HuH-7 (cell line): ENCODE measurements at places on chromosomes 7 and 10.

DNA sequence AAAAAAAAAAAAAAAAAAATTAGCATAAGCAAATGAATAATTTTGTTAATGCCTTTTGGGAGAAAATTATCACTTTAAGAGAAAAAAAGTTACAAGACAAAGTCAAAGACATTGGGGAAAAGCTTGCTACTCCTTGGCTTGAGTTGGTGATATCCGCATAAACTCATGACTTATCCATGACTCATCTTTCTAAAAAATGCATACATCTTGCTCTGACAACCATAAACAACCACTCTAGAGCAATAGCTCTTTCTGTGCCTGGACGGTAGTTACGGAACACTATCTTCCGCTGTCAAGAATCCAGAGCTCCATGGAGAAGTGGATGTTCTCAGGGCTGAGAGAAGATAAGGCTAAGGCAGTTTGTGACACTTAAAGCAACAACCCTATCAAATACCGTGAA, 281.1 kb upstream of the PFKP start:
- no peak for DNase-seq

DNA sequence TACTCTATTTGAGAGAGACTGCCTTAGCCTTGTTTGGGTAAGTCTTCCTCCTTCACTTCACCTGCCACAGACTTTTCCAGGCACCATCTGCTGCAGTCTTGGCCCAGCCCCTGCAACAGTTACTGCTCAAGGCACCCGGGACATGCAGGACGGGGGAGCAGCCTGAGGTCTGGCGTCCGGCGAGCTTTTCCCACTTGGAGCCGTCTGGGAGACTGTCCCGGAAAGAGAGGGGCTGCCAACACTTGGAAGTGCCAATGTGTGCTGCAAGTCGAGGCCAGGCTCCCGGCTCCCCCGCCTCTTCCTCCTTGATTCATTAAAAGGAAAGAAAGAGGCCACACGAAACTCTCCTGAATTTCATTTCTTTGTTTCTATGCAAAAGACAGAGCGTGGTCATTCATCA, 13.7 kb downstream of the HTRA1 start:
- DNase-seq, result no peak

GRCh38 chr10:47261121-47261520, 38.9 kb upstream of the GDF10 start:
- DNase-seq, result no peak

DNA sequence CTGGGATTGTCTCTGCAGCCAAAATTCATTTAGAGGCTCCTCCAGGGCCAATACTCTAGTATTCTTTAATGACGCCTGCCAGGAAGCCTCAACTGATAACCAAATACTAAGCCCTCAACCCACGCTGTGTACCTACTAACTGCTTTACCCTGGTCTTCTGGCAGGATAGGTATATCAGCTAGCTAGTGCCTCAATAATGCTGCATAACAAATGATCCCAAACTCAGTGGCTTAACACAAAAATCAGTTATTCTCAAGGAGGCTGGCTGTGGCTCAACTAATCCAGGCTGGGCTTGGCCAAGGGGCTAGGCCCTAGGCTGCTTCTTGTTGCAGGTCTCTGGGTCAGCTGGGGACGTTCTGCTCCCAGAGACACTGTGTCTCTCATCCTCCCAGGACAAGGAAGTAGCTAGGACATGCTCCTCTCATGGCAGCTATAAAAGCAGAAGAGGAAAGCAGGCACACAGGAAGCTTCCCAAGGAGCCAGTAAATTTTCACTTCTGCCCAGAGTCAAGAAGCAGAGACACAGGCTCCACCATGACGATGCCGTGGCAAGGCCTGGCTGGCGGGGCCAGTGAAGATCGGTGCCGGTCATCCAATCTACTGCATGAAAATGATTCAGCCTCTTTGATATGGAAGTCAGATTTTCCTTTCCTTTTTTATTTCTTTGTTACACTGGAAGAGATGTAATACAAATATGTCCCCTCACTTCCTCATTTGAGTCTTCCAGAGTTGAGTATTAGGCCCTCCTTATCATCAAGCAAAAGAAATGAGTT, 28.6 kb upstream of the COL13A1 start:
- no peak for DNase-seq

DNA sequence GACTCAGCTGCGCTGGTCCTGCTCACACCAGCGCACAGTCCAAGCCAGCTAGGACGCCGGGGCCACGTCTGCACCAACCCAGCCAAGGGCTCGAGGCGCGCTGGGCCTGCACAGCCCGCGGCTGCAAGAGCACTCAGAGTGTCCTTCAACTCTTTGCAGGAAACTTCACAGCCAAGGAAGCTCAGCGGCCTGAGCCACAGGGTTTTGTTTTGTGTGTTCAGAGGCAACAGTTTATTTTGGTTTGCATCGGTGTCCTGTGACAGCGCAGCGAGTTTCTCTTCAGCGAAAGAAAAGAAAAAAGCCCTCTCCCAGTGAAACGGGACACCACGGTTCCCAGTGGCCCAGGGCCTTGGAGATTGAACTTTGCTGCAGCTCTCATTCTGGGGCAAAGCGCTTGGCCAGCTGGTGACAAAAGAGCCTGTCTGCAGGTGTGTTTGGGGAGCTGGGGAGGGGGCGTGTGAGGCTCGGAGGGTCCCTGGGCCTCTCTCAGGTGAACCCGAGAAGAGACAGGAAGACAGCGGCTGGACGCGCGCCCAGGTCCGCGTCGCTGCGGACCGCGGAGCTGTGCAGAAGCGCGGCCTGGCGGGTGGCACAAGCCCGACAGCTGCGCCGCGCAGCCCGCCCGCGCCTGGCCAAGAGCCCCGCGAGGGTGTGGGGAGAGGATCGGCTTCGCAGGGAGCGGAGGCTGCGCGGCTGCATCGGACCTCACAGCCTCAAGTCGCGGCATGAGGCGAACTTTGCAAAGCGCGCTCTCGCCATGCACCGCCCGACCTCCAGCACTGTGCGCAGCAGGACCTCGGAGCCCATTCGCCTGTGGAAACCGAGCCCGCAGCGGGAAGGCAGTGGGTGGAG, 922 bp downstream of the CXCL12 start:
- DNase-seq, result no peak

DNA sequence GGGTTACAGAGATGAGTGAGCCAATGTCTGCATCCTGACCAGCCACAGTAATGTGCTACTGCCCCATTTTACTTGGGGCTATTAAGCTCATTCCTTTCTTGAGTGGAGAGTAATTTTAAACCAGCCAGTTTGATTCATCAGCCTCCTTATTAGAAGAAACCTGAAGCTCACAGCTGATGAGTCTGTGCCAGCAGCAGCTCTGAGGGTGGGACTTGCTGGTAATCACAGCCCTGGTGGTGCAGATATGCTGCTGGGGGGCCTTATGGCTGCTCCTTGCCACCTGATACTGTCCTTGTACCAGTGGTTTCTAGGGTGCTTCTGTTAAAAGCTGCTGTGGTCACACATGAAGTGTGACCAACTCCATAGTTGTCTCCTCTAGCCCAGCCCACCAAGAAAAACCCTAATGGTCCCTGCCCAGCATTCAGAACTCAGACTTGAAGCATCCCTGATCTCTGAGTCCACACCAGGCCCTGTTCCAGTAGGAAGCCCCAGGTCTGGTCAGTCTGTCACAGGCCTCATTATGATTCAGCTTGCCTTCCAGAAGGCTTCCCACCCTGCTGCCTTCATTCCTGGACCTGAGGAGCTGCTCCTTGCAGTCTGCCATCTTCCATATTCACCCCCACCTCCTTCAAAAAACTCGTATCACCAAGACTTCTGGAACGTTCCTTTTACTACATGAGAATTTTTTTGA, 28.9 kb upstream of the RBM20 start:
- no peak for DNase-seq

GRCh38 chr10:22655312-22655981, 58.9 kb downstream of the PIP4K2A start:
- DNase-seq, result no peak

DNA sequence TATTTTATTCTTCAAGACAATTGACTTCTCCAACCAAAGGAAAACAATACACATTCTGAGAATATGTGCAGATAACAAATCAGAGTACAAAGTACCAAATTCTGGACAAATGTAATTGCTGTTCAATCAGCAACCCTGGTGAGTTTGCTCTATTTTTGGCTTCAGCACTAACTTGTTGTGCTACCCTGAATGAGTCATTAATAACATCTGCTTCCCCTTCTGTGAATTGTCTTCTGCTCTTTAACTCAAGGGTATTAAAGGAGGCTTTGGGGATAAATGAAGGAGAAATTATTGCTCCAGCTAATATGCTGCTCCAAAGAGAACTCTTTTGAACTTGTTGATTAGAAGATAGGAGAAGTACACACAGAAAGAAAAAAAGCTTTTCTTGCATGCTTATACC, 459.3 kb downstream of the HTR7 start:
- no peak for DNase-seq

- peak; percentile 96 for DNase-seq
These were observed 220 bp upstream of the ZKSCAN5 start for GRCh38 chr7:99504281-99504602.

DNA sequence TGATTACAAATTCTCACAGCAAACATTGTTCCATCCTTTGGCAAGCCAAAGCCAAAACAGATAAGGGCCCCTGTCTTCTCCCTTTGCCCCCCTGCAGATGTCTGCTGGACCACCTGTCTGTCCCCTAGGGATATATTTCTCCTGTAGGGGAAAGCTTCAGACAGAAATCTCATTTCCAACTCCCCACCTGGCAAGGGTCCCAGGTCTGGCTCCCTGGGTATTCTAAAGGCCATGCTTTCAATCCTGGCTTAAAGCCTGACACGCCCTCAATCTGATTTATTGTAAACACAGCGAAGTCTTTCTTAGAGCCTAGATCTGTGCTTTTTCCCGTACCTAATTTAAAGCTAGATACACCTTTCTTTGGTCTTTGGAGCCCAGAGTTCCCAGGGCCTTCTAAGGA, 66.1 kb downstream of the KCNMA1 start:
- DNase-seq, result no peak

DNA sequence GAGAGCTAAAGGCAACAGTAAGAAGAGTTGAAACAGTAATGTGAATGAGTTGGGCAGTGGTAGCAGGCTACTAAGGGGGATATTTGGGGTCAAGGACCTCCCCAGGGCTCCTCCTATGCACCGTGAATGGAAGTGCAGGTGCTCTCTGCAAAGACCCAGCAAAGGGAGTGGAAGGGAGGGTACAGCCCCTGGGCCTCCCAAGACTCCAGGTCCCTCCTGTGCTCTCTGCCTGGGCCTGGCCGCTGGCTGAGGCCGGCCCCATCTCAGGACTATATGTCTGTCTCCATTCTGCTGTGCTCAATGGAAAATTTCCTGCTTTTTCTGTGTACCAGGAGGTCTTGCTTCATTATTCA, 372.1 kb upstream of the MKI67 start:
- no peak for DNase-seq

- peak; percentile 60 for DNase-seq
These were observed 88.1 kb upstream of the DDC start for GRCh38 chr7:50653126-50653864.

GRCh38 chr10:79089632-79090031, 20.9 kb downstream of the ZMIZ1 start:
- no peak for DNase-seq

DNA sequence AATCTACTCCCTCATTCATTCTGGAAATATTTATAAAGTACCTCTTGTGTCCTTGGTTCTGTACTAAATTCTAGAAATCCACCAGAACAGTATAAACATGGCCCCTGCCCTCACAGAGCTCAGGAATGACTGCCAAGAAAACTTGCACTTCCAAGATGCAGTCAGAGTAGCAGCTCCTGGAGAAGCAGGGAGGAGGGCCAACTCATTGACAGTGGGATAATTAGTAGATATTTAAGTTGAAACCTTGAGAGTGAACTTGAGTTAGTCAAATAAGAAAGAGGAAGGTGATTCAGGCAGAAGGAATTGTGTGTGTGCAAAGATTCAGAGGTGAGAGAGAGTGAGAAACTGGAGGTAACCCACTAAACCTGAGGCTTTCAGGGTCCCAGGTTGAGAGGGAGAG, 182.2 kb upstream of the INHBA start:
- no peak for DNase-seq

GRCh38 chr7:108129018-108129965, 869 bp downstream of the LAMB4 start:
- no peak for DNase-seq

- DNase-seq, result no peak
These were observed at the start of gene CYP2C8 for GRCh38 chr10:95069286-95069685. CYP2C8 (minus strand) TSS chr10:95069497; CDS start chr10:95069402, 95 bp downstream.

GRCh38 chr7:14021069-14021468, 31.6 kb upstream of the ETV1 start:
- DNase-seq, result no peak

DNA sequence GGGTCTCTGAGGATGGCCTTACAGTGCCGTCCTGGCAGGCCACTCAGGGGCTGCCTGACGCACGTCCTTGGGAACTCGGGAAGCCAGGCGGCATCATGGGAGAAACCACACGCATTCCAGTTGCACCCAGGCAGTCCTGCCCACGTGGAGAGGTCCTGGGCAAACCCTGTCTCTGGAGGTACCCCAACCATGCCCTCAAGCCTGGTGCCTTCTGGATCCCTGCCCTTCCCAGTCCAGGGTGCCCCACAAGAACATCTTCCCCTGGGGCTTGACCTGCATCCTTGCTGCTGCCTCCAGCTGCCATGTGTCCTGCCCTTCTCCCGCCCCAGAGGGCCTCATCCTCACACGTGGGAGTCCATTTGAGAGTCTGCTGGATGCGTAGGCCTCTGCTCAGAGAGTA, 200.3 kb upstream of the PPP2R2D start:
- DNase-seq, result no peak
